ENCODE measurements at places on chromosomes 6 and 20.

GRCh38 chr20:6704132-6704861, 63.2 kb upstream of the BMP2 start:
- no peak for DNase-seq

DNA sequence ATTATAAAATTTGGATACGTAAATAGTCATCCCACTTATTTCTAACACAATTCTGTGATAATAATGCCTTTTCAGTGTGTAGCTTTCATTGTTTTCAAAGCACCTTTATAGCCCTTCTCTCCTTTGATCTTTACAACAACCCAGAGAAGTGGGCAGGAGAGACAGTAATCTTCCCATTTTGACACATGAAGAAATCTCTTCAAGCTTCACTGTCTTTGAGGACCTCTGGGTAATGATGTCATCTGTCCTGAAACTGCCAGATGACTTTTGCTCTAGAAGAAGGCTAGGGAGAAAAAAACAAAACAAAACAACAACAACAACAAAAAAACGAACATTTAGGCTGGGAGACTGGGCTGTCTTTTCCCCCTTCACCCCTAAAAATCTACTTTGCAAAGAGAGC, 203.0 kb downstream of the KCNQ5 start:
- no peak for DNase-seq

GRCh38 chr6:21946298-21946783, 350.5 kb downstream of the PRL start:
- DNase-seq: no peak

DNA sequence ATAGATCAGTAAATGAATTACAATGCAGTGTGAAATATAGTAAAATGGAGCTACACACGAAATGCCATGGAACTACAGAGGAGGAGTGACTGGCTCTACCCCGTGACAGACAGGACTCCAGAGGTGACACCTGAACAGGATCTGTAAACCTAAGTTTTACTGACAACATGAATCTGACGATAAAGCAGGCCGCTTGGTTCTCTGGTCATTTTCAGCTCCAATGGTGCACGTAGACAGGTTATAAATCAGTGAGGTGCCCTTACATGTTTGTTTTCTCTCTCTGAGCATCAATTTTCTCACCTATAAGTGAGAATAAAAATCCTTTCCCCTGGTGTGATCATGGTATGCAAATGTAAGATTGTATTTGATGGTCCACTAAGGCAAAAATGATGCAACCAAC, 301.7 kb upstream of the PLN start:
- DNase-seq: no peak

DNA sequence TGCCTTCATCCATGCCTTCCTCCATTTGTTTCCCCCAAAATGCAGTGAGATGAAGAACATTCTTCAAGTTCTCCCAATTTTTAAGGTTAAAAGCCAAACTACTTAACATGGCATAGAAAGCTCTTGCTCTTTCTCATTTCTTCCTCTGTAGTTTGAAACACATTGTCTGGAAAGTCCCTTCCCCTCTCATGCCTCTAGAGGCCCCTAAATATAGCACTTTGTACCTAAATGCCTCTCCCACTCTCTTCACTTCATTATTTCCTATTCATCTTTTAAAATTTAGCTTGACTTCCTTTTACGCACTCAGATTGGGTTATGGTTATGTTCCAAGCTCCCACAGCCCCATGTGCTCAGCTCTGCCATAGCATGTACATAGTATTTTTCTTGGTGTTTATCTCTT, 389.3 kb downstream of the HDGFL1 start:
- no peak for DNase-seq

DNA sequence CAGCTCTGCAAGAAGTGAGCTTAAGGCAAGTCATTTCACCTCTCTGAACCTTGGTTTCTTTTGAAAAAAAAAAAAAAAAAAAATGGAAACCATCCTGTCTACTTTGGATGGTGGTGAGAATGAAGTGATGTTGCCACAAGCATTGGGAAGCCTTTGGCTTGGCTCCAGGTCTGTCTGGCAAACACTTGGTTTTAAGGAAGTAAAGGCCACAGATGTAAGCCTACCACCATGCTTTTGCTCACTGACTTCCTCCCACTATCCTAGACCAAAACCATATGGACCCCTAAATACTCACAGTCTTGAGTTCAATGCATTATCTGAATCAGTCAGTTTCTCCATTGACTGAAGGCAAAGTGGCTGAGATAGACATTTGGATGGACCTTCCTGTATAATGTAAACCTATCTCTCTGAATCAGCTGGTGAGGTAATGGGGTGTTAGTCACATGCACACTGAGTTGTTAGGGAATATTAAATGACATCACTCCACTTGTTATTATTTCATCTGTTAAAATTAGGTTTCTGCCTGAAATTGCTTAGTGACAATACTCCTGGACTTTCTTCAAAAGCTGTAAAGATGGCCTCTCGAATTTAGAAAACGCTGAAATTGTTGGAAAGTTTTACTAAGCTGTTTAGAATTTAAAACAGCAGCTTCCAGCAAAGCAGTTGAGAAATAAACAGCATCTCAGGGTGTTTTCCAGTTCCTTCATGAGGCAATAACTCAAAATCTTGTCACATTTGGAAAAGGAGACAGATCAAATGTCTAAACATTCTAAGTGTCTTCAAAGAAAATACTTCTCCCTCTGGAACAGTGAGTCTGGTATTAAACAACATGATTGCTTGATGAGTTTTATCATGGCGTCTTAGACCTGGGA, 833.5 kb downstream of the DHX35 start:
- no peak for DNase-seq

All from stimulated activated CD4-positive, alpha-beta T cell treated with anti-CD3 and anti-CD28 coated beads, Interleukin-12 subunit alpha, Interleukin-12 subunit beta, amount 100 ng/mL, for 4 hours (primary cell).